MCF 10A (cell line): ENCODE measurements at places on chromosomes 7 and 10. TPM values are rescaled to one million over a fixed set of nuclear protein-coding genes. Genes with fewer than 3 reads are reported as not detected.

DNA sequence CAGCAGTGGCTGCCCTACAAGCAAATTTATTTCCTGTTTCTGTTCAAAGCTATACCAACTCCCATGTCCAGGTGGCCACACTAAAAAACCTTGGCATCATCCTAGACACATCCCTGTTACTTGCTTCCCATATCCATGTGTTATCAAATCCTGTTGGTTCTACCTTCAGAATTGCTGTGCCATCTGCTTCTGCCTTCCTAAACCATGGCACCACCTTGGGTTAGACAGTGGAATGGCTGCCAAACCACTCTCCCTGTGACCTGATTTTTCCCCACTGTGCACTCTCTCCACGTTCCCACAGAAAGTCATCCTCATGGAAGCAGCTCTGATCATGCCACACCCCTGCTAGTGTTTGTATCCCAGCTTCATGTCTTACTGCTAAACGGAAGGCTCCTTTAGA is 697.6 kb upstream of the GALNT17 start:
- no peak for DNase-seq

- no peak for DNase-seq
Measured at GRCh38 chr7:122972056-122972455, 23.4 kb downstream of the TAS2R16 start.

DNA sequence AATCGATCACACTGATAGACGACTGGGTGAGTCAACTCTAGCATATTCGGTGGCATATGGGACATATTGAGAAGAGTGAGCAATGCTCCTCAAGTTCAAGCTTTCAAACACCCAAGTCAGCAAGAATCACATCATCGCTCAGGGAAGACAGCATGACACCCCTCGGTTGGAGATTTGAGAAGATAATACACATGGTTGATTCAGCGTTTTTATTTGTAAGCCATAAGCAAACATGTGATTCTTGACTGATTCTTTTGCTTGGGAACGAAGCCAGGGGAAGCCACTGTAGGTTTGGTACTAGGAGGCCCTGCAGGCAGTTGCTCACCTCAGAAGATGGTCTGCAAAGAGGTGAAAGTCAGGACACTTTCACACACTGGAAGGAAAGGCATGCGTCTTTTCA is 12.6 kb downstream of the UCMA start:
- no peak for DNase-seq

GRCh38 chr7:43747328-43748105 is 11.0 kb upstream of the BLVRA start:
- no peak for DNase-seq

- DNase-seq, result peak; percentile 77
Measured at GRCh38 chr10:5611899-5612680, 54.3 kb downstream of the ASB13 start.

The GNAT3 gene
- total RNA-seq, result not detected in 2 replicates

The UPK3BL2 gene
- 17.4 and 20.0 TPM in 2 replicates for total RNA-seq

The ASNS gene
- 191 and 303 TPM in 2 replicates for total RNA-seq

The BLOC1S2 gene
- total RNA-seq, result 86.7 and 98.4 TPM in 2 replicates
